AG04449 (cell line): ENCODE measurements at places on chromosomes 2 and 18.

DNA sequence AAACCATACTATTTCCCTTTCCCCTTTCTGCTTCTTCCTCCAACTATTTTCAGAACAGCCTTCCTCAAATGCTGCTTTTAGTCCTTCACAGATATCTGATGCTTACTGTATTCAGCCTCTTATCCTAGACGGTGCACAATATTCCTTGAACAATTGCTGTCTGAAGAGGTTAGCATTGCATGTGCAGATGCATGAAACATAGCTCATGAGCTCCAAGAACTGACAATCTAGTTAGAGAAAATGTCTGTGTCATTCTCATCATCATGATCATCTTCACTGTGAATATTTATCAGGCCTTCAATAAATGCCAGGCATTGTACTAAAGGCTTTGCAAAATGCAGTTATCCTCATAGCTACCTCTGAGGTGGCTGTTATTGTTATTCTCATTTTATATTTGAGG is 190.7 kb downstream of the DNER start:
- DNase-seq: no peak

- no peak for DNase-seq
These were observed 44.7 kb downstream of the GYPC start for GRCh38 chr2:126700677-126701076.

- no peak for DNase-seq
These were observed 83.5 kb upstream of the CPO start for GRCh38 chr2:206855585-206856433.

GRCh38 chr18:11831921-11832320 is 19.3 kb upstream of the CHMP1B start:
- no peak for DNase-seq

DNA sequence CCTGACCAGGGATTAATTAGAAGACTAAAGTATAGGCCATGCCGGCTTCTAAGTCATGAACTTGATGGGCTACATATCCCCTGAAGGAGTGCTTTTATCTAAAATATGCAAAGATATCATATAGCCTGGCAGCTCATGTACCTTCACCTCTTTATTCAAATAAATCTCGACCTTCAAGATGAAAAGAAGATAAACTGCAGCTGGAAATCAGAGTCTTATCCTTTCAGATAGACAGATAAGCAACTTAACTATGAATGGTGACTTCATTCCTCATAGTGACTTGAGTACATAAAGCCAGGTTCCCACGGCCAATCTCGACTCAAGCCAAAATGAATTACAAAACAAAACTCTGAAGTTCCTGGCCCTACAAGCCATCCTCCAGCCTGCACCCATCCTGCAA is 165.3 kb upstream of the KLHL29 start:
- no peak for DNase-seq

GRCh38 chr18:45974088-45974536 is 7.0 kb upstream of the EPG5 start:
- DNase-seq: peak; percentile 63

GRCh38 chr2:10790228-10790973 is 22.2 kb downstream of the PDIA6 start:
- no peak for DNase-seq

- DNase-seq: no peak
These were observed 22.0 kb upstream of the HNMT start for GRCh38 chr2:137942037-137942832.

DNA sequence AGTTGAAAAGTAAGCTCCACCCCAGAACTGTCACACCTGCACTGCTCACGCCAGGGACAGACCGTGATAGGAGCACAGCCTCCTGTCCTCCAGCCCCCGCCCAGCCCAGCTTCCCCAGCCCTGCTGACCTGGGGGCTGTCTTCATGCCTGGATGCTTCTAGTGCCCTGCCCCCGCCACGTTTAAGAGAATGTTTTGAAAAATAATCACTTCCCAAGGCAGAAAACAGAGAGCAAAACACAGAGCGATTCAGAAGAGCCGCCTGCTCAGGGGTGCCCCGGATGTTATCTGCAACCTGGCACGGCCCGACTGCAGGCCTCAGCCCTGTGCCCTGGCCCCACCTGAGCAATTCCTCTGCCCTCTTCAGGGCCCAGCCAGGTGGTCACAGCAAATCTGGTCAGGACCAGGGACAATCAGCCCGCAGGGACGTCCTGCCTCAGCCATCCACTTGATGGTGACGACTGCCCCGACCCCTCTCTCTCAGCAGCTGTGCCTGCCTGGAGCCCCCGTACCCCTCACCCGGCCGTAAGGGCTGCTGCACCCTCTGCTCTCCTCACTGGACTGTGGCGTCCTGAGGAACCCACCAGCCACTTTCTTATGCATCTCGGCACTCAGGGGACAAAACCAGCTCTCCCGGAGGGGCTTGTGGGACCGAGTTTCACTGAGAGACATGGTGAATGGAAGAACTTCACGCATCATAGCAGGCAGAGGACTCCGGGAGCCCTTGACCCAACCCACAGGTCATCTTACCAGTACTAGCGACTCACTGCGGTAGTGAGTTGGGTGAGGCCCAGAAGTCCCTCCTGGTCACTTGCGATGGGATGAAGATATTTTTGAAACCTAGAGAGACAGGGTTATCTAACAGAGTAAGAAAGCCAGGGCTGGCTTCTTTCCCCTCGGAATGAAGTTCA is 30.2 kb downstream of the ADI1 start:
- DNase-seq: no peak

DNA sequence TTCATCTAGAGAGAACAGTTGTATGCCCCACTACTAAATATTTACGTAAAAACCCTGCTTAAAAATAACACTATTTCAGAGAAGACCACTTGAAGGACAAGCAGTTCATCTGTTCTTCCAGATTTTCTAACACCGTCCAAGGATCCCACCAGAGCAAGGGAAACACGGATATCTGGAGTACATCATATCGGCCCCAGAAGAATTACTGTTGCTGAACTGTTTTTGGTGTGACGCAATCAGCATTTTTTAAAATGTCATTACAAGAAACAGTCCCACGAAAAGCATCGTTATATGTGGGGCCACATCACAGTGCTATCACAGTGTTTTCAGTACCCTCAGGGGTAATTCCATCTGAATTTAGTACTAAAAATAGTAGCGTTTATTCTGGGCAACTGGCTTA is 134.5 kb upstream of the PKDCC start:
- no peak for DNase-seq

DNA sequence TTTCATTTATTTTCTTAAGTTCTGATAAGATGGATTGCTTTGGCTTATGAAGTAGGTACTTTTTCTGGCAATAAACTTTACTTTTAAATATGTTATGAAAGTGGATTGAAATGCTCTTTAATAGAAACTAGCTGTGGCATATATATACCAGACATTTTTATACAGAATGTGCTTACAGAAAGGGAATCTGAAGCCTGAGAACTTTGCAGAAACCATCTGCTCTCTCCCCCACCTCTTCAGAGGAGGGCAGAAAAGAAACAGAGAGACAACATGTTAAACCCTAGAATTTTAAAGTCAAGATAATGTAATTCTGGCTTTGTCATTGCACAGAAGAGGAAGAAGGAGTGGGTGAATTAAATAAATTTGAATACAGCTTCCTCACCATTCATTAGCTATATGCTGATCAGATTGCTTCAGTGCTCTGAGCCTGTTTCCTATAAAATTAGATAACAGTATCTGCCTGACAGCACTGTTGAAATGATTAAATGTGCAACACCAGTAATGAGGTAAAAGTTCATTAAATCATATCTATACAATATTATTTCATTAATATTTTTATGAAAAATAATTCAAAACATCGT is 247.3 kb downstream of the CNTNAP5 start:
- DNase-seq: no peak

GRCh38 chr18:21901423-21901945 is 160.9 kb downstream of the MIB1 start:
- no peak for DNase-seq

DNA sequence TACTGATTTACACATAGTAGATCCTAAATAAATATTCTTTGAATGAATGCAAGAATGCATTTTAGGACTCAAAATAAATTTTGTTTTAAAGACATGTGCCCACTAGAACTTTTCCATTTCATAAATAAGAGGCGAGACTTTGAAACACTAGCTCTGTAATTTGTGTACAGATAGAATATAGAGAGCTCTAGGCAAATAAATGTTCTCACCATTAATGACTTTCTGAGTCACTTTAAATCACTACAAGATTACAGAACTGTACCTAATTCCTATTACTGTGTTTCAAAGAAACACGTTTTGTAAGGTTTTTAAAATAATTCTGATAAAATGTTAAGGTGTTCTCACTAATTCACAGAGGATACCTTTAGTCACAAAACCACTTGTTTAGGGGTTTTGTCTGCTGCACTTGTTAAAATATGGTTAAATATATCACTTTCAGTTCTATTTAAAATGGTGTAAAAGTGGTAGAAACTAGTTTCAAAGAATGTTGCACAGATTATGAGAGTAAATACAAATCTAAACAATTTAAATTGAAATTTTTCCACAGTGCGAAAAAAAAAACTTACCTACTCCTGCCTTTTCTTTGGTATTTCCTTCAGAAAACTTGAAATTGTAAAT is 158.7 kb upstream of the ZC3H15 start:
- DNase-seq: no peak

DNA sequence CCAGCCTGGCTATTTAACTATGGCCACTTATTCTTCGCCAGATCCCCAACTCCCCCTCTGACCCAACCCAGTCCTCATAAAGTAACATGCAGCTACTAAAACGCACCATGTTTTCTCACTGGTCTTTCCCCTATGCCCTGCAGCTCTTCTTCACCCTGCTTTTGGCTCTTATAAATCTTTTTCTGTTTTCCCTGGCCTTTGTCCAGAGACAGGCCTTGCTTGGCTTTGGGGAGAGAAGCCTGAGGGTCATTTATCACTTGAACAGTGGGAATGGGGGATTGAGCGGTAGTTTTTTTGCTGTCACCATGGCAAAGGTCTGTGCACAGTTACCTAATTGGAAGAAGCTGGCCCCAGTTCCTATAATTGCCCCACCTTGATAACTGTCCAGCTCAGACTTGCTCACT is 202.9 kb upstream of the NT5C1B start:
- no peak for DNase-seq

DNA sequence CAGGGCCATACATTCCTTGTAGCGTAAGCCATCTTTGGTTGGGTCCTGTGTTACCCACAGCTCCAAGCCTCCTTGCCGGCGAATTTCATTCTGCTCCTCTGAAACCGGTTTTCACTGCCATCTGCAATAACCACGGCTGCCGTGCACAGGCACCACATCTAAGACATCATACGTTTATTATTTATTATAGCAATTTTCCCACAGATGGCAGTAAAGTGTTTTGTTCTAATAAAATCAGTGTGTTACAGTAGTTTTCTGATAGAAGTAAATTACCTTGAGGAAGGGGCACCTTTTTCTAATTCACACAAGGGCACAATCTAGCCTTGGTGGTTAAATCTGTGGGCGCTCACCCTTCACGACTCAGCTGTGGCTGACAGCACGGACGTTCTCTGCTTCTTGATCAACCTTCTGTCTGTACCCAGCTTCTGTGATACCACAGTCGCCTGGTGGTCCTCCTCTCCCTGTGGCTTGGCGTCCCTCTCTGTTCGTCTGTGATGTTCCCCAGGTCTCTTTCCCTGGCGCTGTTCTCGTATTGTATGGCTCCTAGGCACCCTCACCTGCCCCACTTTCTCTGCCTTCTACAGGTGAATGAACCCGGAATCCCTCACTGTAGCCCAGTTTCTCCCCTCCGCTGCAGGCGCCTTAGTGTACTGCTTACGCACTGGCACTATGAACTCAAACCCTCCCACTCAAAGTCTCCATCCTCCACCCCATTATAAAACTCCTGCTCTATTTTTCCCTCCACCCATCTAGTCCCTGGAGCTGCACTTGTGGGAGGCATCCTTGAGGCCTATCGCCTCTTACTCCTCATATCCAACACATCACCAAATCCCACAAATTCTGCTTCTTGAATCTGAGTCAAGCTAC is 236.8 kb downstream of the DYSF start:
- no peak for DNase-seq

DNA sequence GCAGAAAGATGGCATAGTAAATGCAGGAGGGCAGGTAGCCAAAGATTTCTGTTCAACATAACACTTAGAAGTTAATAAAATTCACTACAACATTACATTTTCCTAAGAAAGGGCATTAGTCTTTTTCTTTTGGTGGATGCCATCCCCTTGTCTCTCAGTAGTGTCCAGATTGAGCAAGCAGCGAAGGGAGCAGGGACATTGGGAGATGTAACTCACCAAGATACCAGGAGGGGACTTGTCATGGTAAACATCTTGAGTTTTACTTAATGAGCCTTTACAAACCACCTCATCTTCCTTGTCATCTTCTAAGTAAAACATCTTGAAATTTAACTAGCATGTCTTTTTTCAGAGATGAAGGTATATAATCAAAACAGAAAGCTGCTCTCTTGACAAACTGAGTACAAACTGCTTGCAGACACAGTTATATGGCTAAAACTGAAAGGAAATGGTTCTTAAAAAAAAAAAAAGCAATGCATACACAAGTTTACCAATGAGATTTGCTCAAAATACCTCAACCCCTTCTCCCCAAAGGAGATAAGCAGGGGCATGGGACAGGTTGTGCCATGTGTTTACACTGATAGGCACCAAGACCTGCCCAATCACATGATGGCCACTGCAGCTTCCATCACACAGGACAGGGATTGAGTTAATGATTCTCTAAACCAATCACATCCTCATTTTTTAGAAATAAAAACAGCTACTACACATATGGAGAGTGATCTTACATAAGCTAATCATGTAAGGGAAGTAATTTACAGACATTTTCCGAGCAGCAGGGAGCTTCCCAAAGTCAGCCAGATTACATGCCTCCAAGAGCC is 30.3 kb downstream of the LPIN2 start:
- no peak for DNase-seq

DNA sequence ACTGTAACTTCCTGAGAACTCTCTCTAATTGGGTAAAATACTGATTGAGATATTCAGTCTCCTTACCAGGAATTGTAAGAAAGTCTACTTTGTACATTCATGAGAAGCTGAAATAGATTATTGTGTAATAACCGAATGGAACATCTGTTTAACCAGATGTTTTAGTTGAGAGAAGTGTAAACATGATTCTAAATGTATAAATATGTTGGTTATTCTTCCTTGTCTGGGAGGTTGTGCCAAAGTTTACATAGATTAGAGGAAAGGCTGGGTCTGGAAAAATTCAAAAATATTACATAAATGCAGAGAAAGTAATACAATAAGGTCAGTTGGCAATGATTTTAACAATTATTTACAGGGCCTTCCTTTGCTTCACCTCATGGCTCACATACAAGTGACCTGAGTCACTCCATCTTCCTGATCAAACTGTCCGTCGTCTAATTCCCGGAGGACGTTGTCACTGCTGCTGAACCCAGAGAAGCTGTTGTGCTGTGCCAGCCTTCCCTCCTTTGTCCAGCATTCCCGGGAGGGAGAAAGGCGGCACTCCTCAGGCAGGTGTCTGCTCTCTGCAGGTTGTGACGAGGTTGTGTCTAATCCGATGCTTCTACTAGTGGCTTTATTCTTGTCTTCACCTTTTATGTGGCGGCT is 55.9 kb downstream of the MOB4 start:
- no peak for DNase-seq

- no peak for DNase-seq
These were observed 69.3 kb downstream of the NRP2 start for GRCh38 chr2:205751569-205752031.
